ENCODE measurements at places on chromosomes 7 and 10.
A peak's percentile ranks its signal among the peaks of the same experiment; 100 is the strongest.

DNA sequence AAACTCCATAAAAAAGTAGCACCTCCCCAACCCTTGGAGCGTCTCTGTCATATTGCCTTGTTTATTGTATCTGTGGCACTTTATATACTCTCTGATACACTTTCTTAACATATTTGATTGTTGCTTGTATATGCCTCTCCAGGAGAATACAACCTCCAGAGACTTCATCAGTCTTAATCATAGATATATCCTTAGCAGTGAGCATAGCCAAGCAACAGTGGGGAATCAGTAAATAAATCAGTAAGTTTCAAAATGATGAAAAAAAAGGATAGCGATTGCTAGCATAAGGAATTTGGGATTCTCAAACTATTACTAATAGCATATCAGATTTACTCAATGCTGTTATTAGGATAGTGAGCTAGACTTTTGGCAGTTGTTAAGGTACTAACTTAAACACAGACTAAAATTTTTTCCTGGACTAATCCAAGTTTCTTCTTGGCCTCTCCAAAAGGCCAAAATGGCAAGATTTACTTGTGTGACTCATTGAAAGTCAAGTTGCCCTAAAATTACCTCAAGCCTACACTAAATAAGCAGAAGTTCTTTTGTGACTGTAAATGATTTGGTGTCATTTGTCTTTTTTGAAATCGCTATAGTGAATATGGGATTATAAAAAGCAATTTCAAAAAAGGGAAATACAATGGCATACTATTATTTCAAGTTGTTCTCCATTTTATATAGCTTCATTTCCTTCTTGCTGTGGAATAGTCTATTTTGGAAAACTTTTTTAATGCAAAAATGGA is 177.9 kb downstream of the CHN2 start:
- DNase-seq = no peak

GRCh38 chr7:131222171-131222570 is 105.5 kb upstream of the MKLN1 start:
- no peak for DNase-seq

GRCh38 chr7:24251568-24251967 is 32.4 kb upstream of the NPY start:
- DNase-seq = no peak

DNA sequence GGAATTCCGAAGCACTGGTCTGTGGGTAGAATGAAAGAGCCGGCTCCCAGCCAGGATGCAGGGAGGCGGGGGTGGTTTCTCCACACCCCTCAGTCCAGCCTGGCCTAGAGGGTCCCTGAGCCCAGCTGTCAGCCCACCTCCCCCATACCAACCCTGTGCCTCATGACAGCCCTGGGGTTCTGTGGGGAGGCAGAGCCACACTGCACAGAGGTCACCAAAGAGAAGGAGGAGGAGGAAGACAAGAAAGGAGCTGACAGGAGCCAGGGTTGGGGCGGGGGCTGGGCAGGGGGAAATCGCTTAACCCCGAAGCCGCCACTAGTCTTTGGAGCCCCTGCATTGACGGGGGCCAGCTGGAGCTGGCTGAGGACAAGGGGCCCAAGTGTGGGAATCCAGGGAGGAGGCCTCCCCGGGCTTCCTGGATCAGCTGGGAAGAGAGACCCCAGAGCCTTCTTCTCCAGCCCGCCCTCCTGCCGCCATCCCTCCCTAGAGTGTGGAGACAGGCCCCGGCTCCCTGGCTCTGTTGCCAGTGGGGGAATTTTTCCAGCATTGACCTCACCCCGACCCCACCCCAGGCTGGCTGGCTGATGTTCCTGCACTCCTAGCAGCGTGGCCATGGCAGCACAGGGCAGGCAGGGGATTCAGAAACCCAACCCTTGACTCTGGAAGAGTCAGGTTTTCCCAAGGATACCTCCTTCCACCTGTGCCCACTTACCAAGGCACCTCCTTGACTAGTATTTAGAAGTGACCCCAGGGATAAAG is 32.5 kb downstream of the KAZALD1 start:
- DNase-seq = no peak

DNA sequence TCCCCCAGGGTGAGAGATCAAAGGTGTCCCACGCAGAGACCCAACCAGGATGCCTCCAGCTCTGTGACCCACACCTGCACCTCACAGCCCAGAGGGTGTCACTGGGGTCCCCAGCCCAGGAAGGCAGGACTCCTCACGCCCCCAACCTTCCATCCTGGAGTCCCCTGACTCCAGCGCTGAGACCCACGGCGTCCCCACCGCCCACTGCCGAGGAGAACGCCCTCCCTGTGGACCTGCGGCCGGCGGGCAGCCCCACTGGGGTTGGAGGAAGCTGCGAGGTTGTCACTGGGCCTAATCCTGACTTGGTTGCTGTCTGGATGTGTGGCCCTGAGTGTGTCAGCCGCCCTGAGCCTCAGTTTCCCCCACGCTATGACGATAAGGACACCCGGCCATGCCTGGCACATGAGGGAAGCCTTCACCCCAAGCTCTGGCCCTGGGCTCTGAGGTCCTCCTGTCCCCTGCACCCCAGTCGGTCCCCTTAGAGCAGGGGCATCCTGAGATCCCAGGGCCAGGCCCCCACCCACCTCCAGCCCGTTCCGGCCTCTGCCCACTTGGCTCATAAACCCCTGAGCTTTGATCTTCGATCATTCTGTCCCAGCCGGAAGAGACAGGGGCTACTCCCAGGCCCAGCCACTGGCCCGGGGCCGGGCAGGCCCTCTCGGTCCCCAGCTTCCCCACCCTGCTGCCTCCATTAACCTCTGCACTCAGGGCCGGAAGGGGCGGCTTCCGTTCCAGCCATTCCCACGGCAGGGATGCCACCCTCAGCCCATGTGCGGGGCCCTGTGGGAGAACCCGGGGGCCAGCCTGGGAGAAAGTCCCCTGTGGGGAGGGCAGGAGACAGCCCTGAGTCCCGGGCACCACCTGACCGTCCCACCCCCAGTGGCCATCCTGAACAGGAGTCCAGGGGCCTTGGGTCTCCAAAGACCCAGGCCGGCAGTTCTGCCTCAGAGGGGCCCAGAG is 113.2 kb downstream of the MICALL2 start:
- no peak for DNase-seq

DNA sequence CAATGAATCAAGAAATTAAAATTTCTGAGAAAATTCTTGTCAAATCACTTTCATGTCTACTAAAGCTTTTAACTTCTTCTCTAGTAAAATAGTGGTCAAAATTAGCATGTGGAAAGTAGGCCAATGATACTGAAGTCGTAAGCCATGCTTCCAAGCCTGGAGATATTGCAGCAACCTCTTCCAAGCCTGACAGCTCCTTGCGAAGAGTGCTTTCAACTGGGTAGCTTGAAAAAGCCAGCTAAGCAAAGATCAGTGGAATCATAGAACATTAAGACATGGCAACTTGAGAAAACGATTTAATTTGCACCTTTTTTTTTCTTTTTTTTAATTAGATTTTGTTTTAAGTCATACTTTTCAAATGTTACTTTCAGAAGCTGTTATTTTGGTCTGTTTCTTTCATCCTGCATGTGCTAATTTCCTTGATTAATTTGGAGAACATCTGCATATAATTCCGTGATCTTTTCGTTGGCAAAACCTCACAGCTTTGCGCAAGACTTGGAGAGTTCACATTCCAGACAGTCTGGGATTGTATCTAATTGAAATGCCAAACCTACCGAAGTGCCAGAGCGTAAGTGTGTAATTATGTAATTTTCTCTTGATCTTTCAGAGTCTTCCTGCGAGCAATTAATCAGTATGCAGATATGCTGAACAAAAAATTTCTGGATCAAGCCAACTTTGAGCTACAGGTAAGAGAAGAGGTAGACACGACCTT is 142.2 kb upstream of the INSYN2A start:
- DNase-seq = no peak

DNA sequence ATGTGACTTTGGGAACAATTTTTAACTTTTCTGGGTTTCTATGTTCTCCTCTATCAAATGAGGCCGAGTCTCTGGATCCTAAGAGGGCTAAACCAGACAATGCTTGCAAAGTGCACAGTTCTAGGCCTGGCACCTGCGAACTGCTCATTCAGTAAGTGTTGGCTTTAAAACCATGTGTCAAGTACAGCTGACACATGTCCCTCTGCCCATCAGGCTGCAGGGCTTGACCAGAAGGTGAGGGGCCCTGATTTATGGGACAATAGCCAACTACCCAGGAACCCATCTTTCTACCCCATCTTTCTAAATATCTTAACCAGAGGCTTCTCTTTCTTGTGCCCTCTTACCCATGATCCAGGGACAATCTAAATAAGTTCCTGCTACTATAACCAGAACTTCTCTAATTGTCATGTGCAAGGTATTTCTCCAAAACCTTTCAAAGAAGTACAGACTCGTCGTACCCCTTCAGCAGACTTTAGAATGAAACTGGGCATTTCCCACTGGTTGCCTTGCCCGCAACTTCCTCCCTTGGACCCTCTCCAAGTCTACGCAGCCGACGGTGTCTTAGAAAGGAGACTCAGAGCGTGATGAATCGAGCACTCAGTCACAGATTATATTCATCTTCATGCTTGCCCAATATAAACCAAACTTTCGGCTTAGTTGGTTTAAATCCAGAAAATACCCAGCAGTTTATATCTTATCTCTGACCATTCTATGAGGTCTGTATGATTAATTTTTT is 69.8 kb upstream of the STEAP1B start:
- no peak for DNase-seq

DNA sequence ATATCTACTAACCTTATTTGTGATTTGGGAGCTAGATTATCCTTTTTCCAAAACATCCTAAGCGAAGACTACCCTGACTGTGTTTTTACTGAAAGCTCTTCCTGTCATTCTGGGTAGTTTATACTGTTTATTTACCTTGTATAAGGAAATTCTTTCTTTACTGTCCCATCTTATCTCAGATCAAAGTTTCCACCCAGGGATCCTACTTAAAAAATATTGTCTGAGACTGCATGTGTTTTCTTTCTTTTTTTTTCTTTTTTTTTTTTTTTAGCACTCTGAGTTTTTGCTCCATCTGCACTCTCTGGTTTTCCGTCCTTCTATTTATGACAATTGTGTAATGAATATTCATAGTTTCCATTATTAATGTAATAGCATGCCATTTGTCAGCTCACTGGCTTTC is 26.5 kb downstream of the CDK14 start:
- DNase-seq = no peak

- DNase-seq = no peak
These were observed 1246.6 kb upstream of the LRRN3 start for GRCh38 chr7:109844362-109844761.

- DNase-seq = no peak
These were observed 94.5 kb downstream of the PTPRE start for GRCh38 chr10:128001363-128001745.

GRCh38 chr10:112701211-112701877 is 248.7 kb upstream of the TCF7L2 start:
- peak; percentile 91 for DNase-seq

DNA sequence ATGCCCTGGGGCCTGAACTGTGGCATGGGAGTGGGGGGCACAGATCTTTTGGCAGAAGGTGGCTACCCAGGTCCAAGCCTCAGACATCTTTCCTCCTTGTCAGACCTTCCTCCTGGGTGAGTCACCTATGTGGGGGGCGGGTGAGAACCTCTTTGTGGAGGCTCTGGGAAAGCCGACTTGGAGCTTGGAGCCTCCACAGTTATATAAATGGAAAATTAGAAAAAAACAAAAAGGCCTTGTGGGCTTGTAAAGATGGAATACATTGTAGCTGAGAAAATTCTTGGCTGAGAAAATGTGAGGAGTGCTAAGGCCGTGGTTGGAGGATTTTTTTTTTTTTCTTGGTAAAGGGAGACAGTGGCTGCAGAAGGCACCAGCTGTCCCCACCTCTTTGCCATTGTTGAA is 292.5 kb downstream of the CCDC3 start:
- DNase-seq = no peak

DNA sequence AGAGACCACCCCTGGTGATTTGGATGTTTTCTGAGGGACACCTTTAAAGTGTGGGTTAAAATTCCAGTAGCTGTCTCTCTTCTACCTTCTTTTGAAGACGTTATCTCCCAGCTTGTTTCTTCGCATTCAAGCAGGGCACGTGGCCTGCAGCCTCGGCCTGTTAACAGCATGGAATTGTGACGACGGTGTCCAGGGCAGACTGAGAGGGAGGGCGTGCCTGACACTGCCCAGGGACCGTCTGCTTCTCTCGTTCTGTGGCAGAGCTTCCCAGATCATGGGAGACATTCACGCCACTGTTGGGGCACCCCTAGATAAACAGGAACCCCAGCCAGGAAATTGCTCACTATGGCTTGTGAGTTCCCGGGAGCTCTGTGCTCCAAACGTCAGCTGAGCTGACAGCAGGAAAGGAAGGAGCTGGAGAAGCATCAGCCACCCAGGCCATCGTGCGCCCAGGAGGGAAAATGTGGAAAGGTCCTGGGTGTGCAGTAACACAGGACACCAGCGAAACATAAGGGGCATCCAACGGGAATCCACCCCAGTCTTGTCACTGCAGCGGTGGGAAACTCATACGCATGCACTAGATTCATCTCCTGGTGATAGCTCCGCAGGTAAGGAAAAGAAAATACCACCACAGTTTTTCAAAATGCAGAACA is 41.1 kb upstream of the RBM33 start:
- DNase-seq = no peak

GRCh38 chr10:63631991-63632390 is 110.8 kb downstream of the REEP3 start:
- DNase-seq = no peak

DNA sequence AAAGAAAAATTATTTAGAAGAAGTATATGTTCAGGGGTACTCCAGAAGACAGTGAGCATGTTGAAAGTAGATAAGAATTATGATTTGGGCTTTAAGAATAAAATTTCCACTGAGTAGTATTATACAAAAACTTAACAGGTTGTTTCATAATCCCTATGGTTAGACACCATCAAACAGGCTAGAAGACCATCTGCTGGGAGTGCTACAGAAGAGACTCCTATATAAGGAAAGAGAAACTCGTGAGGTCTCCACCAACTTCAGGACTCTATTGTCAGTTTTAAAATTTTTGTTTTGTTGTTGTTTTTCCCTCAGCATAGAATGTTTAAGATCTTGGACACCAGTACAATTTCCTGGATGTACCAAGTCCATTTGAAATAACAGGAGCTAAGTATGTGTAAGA is 13.1 kb downstream of the DNAJC1 start:
- no peak for DNase-seq

- no peak for DNase-seq
These were observed 17.0 kb upstream of the GIMAP2 start for GRCh38 chr7:150668472-150668911.

GRCh38 chr7:29038463-29038862 is 80.3 kb upstream of the TRIL start:
- no peak for DNase-seq

DNA sequence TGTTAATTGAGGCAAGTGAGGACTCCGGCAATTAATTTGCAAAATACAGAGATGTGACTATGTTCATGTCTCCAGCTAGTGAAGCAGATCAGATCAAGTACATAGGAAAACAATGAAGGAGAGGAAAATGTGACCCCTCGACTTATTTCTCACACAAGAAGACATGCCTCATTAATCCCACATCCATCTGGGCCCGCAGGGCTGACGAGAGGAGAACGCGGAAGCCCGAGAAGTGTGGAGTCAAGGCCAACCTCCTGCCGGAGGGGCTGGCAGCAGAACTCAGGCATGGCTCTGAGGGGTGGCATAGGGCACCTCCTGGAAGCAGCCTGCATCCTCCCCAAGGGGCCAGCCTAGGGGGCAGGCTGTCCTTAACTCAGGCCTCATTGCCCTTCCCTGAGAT is 54.4 kb downstream of the ZNF503 start:
- no peak for DNase-seq

Measured in forelimb muscle (tissue), 1 donor.